Activated CD4-positive, alpha-beta T cell treated with anti-CD3 and anti-CD28 coated beads for 4 hours (primary cell): ENCODE measurements at places on chromosomes 4 and X.

- no peak for DNase-seq
These were observed 58.4 kb upstream of the SLIT2 start for GRCh38 chr4:20193141-20193936.

DNA sequence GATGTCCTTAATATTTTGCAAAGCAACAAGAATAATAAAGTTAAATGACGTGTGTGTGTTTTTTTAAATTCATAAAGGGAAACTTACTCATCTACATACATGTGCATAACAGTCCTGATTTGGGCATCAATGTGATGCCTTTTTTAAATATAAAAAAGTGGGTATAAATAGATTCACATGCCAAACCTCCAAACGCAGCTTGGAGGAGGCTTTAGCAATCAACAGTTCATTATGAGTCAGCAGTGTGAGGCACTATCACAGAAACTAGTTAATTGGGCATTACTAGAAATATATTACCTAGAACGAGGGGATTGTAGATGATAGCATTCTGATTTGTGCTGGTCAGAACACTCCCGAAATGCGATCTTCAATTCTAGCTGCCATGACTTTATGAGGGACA is 115.1 kb downstream of the HS6ST2 start:
- DNase-seq: no peak

- DNase-seq: no peak
These were observed 222.3 kb downstream of the FAM47A start for GRCh38 chrX:33909836-33910235.

- DNase-seq: no peak
These were observed 133.2 kb upstream of the DIAPH2 start for GRCh38 chrX:96551322-96551872.

- DNase-seq: no peak
These were observed 72.4 kb downstream of the FRAS1 start for GRCh38 chr4:78129383-78130108.

DNA sequence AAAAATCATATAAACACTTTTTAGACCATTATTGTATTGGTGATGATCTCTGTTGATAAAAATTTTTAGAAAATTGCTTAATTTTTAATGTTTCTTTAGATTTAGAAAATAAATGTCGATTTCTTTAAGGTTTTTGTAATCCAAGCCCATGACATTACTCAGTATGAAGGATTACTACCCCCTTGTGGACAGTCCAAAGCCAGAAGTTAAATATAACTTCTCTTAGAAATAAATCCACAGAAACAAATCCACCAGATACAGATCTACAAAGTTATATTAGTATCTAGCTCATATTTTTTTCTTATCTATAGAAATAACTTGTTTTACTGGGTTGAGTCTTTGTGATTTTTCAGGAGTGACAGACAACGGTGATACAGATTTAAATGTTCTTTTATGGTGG is 18.9 kb downstream of the TIFA start:
- DNase-seq: no peak

- no peak for DNase-seq
These were observed 607.8 kb downstream of the FSTL5 start for GRCh38 chr4:161555689-161556660.
